Occipital lobe (tissue), 3 donors: ENCODE measurements at places on chromosomes 5 and 9.

DNA sequence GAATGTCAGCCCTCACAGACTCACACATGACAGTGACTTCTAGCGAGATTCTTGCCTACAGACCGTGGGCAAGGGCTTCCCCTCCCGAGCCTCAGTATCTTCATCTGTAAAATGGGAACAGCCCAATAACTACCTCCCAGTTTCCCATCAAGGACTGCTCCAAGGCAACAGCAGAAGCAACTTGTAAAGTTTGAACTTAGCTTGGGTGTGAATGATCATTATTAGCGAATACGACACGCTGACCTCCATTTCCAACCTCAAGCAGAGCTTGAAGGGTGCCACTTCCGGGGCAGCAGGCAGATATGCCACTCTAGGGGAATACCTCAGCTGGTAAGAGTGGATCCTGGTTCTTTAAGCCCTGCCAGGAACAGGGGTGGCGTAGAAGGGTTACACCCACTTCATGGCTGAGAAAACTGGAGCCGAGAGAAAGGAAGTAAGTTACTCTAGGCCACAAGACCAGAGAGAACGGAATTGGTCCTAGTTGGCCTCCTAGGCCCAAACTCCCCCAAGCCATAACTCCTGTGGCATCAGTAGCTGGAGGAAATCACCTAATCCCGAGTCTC is 2.0 kb downstream of the RNF44 start:
- no peak for DNase-seq

GRCh38 chr9:89746385-89747116 is 141.7 kb downstream of the GADD45G start:
- DNase-seq: no peak

DNA sequence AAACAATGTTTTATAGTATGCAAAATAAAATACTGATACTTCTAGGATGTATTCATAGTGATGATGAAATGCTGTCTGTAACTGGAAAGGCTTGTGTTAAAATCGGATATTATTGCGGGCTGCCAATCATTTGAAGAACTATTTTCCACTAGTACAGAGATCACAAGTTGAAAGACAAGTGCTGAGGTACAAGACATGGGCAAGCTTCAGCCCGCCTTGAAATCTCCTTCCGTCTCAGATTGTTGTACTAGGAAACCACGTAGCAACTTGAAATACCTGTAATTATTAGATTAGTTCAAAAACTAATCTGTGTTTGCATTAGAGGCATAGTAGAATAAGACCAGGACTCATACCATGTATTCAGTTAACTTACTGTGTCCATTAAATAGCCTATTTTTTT is 218.2 kb downstream of the ARHGEF28 start:
- no peak for DNase-seq

- DNase-seq: no peak
Measured at GRCh38 chr5:169706758-169707450, 69.8 kb downstream of the DOCK2 start.

DNA sequence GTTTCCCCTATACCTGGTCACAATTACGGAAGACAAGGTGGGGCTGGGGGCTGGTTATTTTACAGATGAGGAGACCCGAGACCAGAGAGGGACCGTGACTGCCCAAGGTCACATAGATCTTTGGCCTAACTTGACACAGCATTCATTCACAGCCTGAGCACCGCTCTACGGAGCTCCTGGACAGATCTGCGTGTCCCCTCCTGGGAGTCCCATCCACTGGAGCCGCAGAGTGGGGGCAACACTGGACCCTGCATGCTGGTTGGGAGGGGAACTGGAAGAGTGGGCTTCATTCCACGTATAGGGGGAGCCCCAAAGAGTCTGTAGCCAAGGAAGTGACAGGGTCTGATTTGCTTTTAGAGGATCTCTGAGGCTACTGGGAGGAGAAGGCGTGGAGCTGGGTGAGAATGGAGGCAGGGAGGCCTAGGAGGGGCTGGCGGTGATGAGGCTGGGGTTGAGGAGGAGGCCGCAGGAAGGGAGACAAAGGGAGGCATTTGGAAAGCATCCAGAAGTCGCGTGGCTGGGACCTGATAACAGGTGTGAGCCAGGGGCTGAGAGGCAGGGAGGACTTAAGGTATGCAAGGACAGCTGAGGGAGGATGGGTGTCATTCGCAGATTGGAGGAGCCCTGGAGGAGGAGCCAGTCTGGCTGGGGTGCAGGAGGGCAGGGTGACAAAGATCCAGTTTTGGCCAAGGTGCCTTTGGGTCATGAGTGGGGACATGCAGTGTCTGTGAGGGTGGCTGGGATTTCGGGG is 64.3 kb upstream of the IER5L start:
- DNase-seq: no peak

GRCh38 chr5:72281764-72282499 is 38.1 kb downstream of the MRPS27 start:
- no peak for DNase-seq

GRCh38 chr5:149727336-149728035 is 2.6 kb upstream of the PPARGC1B start:
- DNase-seq: no peak

DNA sequence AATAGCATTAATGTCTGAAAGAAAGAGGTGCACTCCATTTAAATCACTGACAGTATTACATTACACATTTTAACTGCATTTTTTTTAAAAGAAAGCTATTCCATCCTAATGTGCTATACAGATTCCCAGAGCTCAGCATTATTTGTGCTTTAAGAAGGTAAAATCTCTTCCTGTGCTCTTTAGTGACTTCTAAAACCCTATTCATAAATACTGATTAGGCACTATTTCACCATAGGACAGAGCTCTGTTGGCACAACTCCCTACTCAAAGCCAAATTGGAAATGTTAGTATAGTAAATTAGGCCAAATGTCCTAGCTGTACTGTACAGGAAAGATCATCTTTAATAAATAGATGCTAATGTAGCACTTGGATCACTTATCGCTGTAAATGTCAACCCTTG is 262.5 kb downstream of the TUSC1 start:
- DNase-seq: no peak

- DNase-seq: no peak
Measured at GRCh38 chr5:168372356-168372946, 81.0 kb downstream of the WWC1 start.

GRCh38 chr5:79990205-79990597 is 861 bp downstream of the MTX3 start:
- DNase-seq: no peak

DNA sequence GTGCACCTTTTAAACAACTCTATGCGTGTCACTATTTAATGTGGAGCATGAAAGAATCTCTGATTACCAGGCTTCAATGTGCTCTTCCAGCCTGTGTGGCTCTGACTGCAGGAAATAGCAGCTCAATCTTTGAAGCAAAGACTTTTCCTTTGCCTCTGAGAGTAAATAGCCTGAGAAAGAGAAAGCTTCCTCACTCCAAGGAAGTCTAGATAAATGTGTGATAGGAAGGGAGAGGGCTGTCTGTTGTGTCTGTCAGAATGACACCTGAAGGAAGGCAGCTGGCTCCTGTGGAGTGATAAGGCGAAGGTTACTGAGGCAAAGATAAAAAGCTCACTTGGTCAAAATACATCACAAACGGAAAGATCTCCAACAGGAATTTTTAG is 205.3 kb upstream of the HAPLN1 start:
- DNase-seq: no peak

DNA sequence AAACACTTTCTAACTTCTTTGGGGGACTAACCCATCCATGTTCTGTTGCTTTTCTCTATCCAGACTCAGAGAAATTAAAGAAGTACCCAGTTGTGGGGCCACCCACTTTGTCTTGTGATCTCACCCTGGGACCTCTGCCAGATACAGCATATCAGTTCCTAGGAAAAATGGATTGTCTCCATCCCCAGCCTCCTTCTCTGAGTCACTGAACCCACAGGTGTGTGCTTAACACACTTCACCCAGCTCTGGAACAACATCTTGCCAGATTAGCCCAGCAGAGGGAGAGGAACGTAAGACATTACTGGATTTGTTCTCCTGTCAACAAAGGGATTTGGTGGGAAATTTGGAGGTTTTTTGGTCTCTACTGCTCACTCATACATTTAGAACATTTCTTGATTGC is 19.2 kb downstream of the FAM240B start:
- no peak for DNase-seq

DNA sequence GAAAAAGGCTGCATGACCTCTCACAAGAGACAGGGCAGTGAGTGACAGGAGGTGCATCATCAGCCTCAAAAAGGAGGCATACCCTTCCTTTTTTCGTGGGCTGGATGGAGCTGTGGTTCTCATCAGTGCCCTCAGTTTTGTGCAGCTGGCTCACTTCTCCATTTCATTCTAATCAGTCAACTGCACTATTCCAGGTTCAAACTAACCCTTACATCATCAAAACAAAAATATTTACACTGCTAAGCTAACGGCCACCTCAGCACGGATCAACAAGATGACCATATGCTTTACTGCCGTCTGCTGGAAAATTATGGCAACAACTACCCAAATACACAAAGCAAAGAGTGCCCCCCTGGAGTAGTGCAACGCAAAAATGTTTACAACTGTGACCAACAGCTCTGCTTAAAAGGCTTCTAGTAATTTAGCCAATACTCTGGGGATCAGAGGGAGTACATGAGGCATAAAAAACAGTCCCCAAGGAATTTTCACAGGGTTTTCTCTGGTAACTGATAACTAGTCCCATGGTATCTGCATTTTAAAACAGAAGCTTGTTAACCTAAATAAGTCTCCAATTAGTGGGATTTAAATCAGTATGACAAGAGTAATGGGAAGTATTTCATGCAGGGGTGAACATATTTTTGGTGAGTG is 10.8 kb downstream of the KCNV2 start:
- no peak for DNase-seq

DNA sequence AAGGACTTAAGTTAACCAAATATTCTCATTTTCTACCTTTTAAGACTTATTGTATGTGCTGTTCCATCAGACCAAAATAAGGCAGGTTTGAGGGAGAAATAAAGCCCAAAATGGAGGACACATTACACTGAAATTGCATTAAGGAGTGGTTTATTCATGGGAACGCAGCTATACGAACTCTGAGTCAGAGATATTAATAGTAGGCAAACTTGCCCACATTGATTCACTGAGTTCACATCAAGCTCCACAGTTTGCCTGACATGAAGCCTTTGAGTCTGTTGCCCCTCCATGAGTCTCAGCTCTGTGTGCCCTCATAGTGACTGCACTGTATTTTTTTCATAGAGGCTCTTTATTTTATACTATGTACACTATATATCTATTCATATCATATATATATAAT is 135.0 kb upstream of the SNX2 start:
- DNase-seq: no peak

DNA sequence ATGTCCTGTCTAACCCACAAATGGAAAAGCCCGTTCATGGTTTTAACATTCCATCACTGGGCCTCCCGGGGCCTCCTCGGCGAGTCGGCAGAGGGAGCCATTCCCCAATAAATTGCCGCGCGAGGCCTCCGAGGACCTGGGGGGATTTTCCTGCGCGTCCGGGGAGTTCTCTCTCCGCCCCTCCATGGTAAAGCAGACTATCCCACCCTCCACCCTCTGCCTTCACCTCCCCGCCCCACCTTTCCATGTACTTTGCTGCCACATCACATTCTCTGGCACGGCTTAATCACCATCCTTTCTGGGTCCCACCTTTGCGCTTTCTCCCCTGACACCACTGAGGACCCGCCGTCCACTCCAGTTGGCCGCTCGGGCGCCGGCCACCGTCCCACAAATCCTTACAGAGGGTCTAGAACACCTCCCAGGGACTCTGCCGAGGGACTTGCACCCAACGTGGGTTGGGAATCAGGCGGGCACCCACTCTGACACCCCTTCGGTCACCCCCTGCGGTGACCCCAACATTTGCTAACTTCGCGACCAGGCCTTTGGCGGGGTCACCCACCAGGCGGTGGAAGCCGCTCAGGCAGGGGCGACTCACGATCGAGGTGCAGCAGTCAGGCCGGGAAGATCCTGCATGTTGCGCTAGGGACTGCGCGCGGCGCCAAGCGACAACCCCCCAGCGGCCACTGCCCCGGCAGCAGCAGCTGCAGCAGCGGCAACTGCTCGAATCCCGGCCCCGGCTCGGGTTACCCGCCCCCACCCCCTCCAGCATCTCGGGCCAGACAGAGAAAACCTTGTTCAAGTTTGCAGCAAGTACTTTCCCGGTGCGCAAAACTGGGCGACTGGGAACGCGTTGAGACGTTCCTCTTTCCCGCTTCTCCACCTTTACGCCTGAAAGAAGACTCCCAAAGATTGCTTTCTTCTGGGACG is at the start of gene MEGF10:
Gene MEGF10 (plus strand): TSS at position 778 of the 927 bp plus-strand sequence. CDS start 40,513 bp downstream, outside the sequence.
- peak; percentile 45 for DNase-seq

- DNase-seq: no peak
Measured at GRCh38 chr5:5738797-5739489, 316.5 kb downstream of the ICE1 start.

DNA sequence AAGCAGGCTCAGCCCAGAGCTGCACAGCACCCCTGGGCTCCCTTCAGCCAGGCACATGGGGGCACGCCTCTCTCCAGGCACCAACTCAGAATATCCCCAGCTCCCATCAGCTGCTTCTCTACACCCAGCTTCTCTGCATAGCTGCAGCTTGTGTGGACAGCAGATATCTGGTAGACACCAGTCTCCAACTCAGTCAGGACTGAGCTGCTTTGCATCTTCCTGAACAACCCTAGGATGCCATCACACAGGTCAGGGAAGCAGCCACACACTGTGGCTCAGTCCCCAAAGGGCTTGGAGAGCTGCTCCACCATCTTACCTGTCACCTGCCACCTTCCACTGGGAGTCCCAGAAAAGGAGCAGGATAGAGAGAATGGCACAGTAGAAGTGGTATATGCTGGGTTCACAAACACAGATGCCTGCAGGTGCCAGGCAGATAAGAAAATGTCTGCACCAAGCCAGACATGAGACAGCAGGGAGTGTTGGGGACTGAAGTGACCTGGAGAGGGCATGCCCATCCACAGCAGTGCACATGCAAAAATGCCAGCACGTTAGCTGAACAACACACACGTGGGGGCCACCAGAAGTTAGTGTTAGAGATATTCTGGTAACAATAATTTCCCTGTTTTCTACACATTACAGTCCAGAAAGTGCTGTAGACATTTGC is 42.0 kb downstream of the THBS4 start:
- DNase-seq: no peak

DNA sequence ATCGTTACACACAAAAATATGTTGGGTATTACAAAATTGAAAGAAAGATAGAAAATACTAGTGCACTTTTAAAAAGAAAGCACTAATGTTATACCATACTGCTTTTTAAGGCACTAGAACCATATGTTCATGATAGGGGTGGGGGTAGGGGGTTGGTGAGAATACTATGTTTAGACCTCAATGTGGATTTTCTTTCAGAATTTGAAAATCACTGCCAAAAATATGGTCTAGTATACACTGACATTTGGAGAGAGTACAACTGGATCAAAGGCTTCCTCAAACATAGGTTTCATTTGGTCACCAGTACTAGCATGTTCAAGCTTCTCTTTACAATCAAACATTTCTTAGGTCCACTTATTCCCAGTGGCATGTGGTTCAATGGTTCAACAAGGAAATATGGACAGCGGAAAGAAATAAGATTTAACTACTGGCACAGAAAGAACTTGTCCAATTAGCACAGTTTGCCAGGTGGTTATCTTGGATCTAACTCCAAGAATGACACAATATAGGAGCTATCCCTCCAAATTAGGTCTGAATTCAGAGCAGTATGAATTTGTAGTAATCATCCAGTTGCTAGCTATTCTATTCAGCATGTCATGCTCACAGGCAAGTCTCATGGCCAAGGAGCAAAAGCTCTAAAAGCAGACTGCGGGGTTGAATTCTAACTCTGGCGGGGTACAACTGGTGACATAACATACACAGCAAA is 139.3 kb downstream of the SLC24A2 start:
- no peak for DNase-seq

- no peak for DNase-seq
Measured at GRCh38 chr5:124745928-124746915, at the start of gene ZNF608. Gene ZNF608 (minus strand): TSS chr5:124746639. CDS start chr5:124744989, 1,650 bp downstream.
